ENCODE measurements at places on chromosomes 13 and 19. TPM values are rescaled to one million over a fixed set of nuclear protein-coding genes. Genes with fewer than 3 reads are reported as not detected.

Gene ERCC1
- 56.9 TPM for total RNA-seq

Gene CPB2
- total RNA-seq, result not detected

Gene GIPR
- 0.52 TPM for total RNA-seq

Gene UBE2S
- total RNA-seq, result 11.0 TPM

Gene CNFN
- not detected for total RNA-seq

Gene CGB2
- not detected for total RNA-seq

Gene ZNF865
- total RNA-seq, result 1.0 TPM

Gene OR10H1
- not detected for total RNA-seq

Gene SHD
- 24.5 TPM for total RNA-seq

Gene FCGBP
- 5.7 TPM for total RNA-seq

Gene RUVBL2
- total RNA-seq, result 101 TPM

Gene SYT3
- total RNA-seq, result not detected

Gene DPRX
- not detected for total RNA-seq

Gene ACTL9
- total RNA-seq, result not detected
